MG63 (cell line): ENCODE measurements at places on chromosomes 4 and X. TPM values are rescaled to one million over a fixed set of nuclear protein-coding genes. Genes with fewer than 3 reads are reported as not detected.

Gene TEX13D
- not detected in 2 replicates for total RNA-seq

Gene POU3F4
- not detected in 2 replicates for total RNA-seq

DNA sequence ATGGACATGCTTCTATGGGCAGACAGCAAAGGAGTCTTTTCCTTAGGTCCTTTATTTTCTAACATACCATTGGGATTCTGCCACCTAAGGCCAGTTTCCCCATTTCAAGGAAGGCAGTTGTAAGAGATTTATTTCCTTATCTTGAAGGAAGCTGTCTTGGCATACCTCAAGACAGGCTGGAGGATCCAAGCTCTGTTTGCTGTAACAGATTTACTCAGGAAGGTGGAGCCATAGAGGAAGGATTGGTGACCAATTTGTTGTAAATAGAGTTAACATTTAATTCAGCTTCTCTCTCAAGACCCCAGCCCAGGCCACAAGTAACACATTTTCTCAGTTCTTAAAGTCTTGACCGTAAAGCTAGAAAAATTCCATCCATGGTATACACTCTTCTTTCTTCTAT, 131.6 kb upstream of the TENM3 start:
- no peak for DNase-seq

- DNase-seq: peak; percentile 40
Measured at GRCh38 chr4:176191974-176192373, 3.4 kb downstream of the SPATA4 start.

- no peak for DNase-seq
Measured at GRCh38 chr4:111871802-111872201, 273.5 kb upstream of the FAM241A start.

DNA sequence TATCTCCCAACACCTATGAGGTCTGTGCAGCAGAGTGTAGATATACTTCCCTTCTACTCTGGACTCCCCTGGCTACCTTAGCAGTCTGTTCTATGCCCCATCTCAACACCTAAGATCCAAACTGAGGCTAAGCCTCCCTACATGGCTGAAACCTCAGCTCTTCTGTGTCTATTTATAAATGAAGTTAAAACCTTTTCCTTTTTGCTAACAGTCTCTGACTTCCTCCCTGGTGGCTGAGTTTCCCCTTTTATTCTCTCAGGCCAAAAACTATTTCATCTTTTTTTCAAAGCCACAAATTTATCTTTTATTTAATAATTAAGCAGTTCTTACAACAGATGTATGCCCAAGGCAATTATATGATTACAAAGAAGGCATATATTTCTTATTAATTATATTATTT, 111.8 kb upstream of the STIM2 start:
- DNase-seq: no peak
